T-helper 1 cell (primary cell): ENCODE measurements at places on chromosomes 7 and 10.

GRCh38 chr10:60096761-60097513, 190.6 kb upstream of the CCDC6 start:
- DNase-seq: no peak

DNA sequence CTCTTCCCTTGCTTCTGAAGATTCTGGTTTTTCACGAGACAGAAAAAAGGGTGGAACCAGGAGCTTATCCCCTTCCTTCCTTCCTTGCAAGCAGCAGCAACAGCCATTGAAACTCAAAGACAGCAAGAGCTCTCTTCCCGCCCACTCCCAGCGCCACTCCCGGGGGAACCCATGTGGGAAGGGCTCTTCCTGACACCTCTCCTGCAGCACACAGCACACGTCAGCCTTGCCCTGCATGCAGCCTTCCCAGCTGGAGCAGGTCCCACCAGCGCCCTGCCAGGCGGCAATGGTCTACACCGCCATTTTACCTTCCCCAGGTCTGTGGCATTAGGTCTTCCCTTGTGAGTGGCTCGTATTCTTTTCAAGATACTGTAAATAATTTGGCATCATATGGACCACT, 161.8 kb downstream of the MGMT start:
- no peak for DNase-seq

DNA sequence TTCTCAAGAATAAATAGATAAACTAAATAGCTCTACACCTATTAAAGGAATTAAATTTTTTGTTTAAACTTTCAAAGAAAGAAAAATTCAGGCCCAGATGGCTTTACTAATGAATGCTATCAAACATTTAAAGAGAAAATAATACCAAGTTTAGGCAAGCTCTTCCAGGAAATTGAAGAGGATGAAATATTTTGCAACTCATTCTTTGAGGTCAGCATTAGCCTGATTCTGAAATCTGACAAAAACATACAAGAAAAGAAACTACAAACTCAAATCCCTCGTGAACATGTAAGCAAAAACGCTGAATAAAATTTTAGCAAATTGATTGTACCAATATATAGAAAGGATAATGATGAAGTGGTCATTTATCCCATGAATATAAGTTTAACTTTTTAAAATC, 93.4 kb downstream of the RTKN2 start:
- no peak for DNase-seq

GRCh38 chr7:37514497-37514896, 65.8 kb upstream of the ELMO1 start:
- DNase-seq: no peak

GRCh38 chr7:44307301-44307900, 18.0 kb downstream of the CAMK2B start:
- no peak for DNase-seq

GRCh38 chr10:129924375-129925085, 39.5 kb downstream of the EBF3 start:
- DNase-seq: no peak
